ENCODE measurements at places on chromosomes 13 and 19.

DNA sequence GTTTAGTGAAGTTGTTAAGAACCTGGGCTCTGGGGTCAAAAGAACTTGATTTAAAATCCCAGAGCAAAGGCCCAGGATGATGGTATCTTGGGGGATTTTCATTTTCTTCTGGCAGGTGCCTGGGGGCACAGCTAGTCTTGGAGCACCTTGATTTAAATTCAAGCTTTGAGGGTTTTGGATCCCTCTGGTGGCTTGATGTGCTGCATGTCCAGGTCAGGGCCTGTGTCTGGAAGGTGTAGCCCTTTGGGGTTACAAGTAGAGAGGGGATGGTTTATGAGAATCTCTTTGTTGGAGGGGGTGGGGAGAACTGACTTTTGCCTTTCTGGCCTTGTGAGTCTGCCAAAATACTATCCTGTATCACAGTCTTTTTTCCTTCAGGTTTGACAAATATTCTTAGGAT, 55.8 kb downstream of the AKAP11 start:
- no peak for DNase-seq

GRCh38 chr13:111424134-111424533, 103.7 kb downstream of the TEX29 start:
- DNase-seq, result no peak

DNA sequence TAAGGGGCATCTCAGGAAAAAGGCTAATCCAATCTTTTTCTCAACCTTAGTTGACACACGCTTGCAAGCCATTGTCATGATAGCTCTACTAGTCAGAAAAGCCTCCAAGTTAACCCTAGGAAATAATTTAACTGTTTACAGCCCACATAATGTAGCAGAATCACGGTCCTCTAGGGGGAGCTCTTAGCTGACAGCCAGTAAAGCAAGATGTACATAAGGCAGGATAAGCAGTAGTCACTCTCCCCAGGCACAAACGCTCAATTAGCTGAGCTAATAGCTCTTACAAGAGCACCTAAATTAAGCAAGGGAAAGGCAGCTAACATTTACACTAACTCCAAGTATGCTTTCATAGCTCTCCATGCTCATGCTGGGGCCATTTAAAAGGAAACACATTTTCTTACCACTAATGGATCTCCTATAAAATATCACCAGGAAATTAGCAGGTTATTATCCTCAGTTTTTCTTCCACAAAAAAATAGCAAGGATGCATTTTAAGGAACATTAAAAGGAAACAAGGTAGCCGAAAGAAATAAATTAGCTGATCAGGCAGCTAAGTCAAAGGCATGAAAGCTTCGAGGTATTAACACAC, 33.7 kb upstream of the ZSCAN5A start:
- DNase-seq, result no peak

- no peak for DNase-seq
Measured at GRCh38 chr19:45448887-45449299, 18.9 kb upstream of the FOSB start.

GRCh38 chr19:39507715-39508364, 7.1 kb upstream of the SELENOV start:
- no peak for DNase-seq

Data from stimulated activated CD4-positive, alpha-beta T cell treated with anti-CD3 and anti-CD28 coated beads, Interleukin-2, amount 100 ng/mL, for 4 hours (primary cell).